Forelimb muscle (tissue), 1 donor: ENCODE measurements at places on chromosomes 4 and X. TPM values are rescaled to one million over a fixed set of nuclear protein-coding genes. Genes with fewer than 3 reads are reported as not detected.
A peak's percentile ranks its signal among the peaks of the same experiment; 100 is the strongest.

DNA sequence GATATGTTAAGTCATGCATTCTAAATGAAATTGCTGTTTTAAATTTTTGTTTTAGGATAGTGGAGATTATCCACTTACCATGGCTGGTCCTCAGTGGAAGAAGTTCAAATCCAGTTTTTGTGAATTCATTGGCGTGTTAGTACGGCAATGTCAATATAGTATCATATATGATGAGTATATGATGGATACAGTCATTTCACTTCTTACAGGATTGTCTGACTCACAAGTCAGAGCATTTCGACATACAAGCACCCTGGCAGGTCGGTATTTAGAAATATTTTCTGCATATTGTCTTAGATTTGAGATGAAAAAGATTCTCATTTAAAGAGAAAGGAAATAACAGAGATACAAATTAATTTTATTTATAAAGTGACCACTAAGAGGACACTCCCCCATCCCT lies 83.6 kb downstream of the STAG2 start:
- DNase-seq: no peak

- DNase-seq: no peak
Measured at GRCh38 chr4:149347139-149347538, 468.5 kb downstream of the IQCM start.

ADAMTS3 gene
- polyA plus RNA-seq: 2.0 TPM

MAGEB2 gene
- polyA plus RNA-seq: not detected

RAI2 gene
- 8.0 TPM for polyA plus RNA-seq

GRCh38 chr4:144739511-144740033 lies 93.6 kb downstream of the HHIP start:
- DNase-seq: no peak

DNA sequence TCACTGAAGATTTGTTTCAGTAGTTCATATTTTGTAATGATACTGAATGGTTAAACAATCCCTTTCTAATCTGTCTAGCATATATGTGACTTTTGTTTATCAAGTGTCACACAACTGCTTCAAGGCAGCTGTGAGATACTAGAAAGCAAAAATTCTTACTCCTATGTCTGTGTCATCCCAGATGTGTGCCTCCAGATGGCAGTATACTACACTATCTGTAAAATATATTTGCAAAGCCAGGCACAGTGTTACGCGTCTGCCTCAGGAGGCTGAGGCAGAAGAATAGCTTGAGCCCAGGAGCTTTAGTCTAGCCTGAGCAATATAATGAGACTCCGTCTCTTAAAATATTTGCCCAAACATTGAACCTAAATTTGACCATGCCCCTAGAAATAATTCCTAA lies 4.0 kb downstream of the NUDT10 start:
- DNase-seq: peak; percentile 20

GRCh38 chrX:41629539-41629938 lies 59.2 kb upstream of the GPR34 start:
- DNase-seq: no peak

- DNase-seq: no peak
Measured at GRCh38 chr4:166924424-166924823, 309.9 kb downstream of the SPOCK3 start.

PDLIM3 gene
- 616 TPM for polyA plus RNA-seq
